ENCODE measurements at places on chromosomes 4 and X. TPM values are rescaled to one million over a fixed set of nuclear protein-coding genes. Genes with fewer than 3 reads are reported as not detected.

FGF5 gene
- 2.1 TPM for total RNA-seq

SYP gene
- 1.9 TPM for total RNA-seq

- H3K27me3 ChIP-seq = no peaks in the 10 kb centered on the region
- no peak overlapping the region for H3K4me3 ChIP-seq
- H3K4me1 ChIP-seq = no peaks in the 10 kb centered on the region
- no peak for DNase-seq
- no peaks in the 10 kb centered on the region for H3K36me3 ChIP-seq
These were observed 101.1 kb downstream of the ZDHHC15 start for GRCh38 chrX:75421688-75422230.

F11 gene
- total RNA-seq = not detected

AMER1 gene
- total RNA-seq = 6.5 TPM

- no peaks in the 10 kb centered on the region for H3K36me3 ChIP-seq
- no peaks in the 10 kb centered on the region for H3K27me3 ChIP-seq
- DNase-seq = no peak
- no peak overlapping the region for H3K27ac ChIP-seq
- no peak overlapping the region for H3K4me3 ChIP-seq
These were observed 32.3 kb downstream of the HERC5 start for GRCh38 chr4:88489100-88489761.

DNA sequence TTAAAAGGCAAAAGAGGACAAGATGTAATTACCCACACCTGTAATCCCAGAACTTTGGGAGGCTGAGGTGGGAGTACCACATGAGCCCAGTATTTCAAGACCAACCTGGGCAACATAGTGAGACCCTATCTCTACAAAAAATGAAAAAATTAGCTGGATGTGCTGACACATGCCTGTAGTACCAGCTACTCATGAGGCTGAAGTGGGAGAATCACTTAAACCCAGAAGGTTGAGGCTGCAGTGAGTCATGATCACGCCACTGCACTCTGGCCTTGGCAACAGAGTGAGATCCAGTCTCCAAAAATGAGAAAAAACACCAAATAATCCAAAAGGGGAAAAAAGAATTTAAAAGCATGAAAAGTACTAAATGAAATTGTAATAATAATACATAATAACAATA is 30.8 kb downstream of the NR0B1 start:
- no peak overlapping the region for H3K27ac ChIP-seq
- no peaks in the 10 kb centered on the region for H3K4me1 ChIP-seq
- no peak overlapping the region for H3K4me3 ChIP-seq
- no peaks in the 10 kb centered on the region for H3K36me3 ChIP-seq

DNA sequence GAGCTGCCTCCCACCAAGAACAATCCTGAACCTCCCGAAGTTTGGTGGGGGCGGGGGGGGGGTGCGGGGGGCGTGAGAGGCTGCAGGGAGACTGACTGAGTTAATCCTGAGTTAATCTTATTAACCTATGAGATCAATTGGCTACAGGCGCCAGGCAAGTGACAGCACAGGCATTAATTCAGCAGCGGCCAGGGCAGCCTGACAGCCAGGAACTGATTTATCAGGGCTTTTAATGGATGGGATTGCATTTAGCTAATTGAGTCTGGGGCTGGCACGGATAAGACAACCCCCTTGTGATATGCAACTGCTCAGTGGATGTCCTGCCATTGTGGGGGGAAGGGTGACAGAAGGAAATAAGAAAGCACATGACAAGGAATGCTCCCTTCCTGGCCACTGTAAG is 16.3 kb downstream of the RTL5 start:
- DNase-seq = no peak
- no peak overlapping the region for H3K4me3 ChIP-seq
- H3K4me1 ChIP-seq = no peaks in the 10 kb centered on the region
- H3K27ac ChIP-seq = no peak overlapping the region
- H3K36me3 ChIP-seq = no peaks in the 10 kb centered on the region

- peaks cover 4% of the 10 kb centered on the region for H3K4me1 ChIP-seq
- H3K27me3 ChIP-seq = no peaks in the 10 kb centered on the region
- H3K4me3 ChIP-seq = peak overlapping the region; percentile 28
- H3K36me3 ChIP-seq = no peaks in the 10 kb centered on the region
- DNase-seq = no peak
- H3K27ac ChIP-seq = no peak overlapping the region
These were observed 409.0 kb downstream of the BCOR start for GRCh38 chrX:39688576-39689375.

DNA sequence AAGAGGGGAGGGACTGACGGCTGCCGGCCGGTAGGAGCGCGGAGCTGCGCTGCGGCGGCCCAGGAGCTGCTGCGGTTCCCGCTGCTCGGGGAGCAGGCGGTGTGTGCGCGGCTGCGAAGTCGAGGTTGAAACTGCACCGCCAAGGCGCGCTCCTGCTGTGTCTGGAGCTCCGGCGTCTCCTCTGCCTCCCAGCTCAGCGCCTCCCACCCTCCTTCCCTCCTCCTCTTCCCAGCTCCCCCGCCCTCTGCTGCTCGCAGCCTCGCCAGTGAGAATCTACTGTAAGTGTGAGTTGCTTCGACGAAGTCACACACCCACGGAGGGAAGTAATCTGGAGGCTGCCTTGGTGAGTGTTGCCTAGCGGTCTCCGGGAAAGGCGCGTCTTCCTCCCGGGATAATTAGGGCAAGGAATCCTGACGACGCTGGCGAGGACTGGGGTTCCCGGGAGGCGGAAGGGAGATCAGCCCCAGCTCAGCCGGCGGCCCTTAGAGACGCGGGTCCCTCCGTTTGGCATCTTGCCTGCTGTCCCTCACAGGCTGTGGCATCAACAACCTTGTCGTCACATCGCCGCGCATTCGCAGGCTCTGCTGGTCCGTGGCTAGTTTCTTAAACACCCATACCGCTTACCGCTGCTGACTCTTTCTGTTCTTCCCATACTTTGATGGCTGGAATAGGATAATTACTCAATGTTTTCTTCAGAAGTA is at the start of gene EPHA5:
Gene EPHA5 (minus strand): TSS at position 159 of the 701 bp plus-strand sequence. CDS start 747 bp downstream, outside the sequence.
- no peaks in the 10 kb centered on the region for H3K36me3 ChIP-seq
- H3K4me1 ChIP-seq = peaks cover 17% of the 10 kb centered on the region
- no peaks in the 10 kb centered on the region for H3K27me3 ChIP-seq
- peak within 1 kb of the TSS; percentile 92 for H3K27ac ChIP-seq
- DNase-seq = peak; percentile 97

DNA sequence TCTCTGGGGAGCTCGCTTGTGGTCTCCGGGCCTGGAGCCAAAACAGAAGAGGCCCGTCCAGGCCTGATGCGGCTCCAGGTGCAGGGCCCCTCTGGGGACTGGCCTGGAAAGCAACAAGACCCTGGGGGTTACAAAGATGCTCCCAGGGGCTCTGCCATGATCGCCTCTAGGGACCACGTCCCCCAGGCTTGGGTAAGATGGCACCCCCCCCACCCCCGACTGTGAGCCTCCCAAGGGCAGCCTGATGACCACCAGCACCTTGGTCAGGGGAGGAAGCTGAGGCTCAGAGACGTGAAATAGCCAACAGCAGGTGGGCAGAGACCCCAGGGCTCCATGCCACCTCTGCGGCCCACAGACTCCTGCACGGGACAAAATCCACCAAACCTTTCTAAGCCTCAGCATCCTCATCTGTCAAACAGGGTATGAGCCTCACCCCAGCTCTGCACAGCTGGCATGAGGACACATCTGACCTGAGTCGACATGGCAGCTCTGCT is 25.4 kb downstream of the C4orf50 start:
- no peaks in the 10 kb centered on the region for H3K36me3 ChIP-seq
- no peak for DNase-seq
- H3K4me1 ChIP-seq = no peaks in the 10 kb centered on the region
- no peak overlapping the region for H3K27ac ChIP-seq

PRKX gene
- 19.8 TPM for total RNA-seq

TLR2 gene
- total RNA-seq = 0.79 TPM
